Smooth muscle cell of the brain vasculature (primary cell): ENCODE measurements at places on chromosomes 1 and 21.

GRCh38 chr1:31497601-31498000 lies 78.7 kb upstream of the TINAGL1 start:
- DNase-seq: no peak

- DNase-seq: no peak
Measured at GRCh38 chr1:13699936-13700520, at the start of gene PRDM2. Gene PRDM2 (plus strand): TSS chr1:13700188. CDS start chr1:13715606, 15,418 bp downstream.

GRCh38 chr1:167631386-167631935 lies 1.4 kb downstream of the RCSD1 start:
- DNase-seq: no peak

DNA sequence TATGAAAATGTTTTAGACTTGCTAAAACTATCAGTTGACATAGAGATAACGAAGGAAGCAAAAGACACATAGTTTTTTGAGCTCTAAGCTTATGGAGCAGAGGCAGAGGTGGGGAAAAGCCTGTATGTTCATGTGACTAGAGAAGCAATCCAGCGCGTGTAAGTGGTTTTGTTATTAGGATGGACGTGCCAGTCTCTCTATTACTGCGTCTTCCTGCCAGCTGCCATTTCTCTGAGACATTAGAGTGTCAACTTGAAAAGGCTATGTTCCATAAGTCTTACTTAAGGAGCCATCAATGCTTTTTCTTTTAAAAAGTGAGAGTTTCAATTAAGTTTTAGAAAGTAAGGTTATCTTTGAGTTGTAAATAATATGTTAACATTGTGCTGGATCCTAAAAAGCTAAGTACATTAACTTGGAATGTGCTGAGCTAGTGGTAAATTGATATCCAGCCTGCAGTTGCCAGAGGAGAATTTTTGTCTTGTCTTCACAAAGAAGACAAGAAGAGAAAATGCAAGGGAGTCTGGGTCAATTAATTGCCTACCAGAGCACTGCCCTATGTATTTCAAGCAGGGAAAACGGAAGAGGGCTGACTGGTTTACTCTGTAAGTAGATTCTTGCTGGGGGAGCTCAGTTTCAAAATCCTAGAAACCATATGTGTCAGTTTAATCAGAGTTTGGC lies 161.8 kb upstream of the B3GALT2 start:
- DNase-seq: peak; percentile 12

GRCh38 chr21:45558044-45558721 lies 15.9 kb upstream of the SLC19A1 start:
- no peak for DNase-seq

DNA sequence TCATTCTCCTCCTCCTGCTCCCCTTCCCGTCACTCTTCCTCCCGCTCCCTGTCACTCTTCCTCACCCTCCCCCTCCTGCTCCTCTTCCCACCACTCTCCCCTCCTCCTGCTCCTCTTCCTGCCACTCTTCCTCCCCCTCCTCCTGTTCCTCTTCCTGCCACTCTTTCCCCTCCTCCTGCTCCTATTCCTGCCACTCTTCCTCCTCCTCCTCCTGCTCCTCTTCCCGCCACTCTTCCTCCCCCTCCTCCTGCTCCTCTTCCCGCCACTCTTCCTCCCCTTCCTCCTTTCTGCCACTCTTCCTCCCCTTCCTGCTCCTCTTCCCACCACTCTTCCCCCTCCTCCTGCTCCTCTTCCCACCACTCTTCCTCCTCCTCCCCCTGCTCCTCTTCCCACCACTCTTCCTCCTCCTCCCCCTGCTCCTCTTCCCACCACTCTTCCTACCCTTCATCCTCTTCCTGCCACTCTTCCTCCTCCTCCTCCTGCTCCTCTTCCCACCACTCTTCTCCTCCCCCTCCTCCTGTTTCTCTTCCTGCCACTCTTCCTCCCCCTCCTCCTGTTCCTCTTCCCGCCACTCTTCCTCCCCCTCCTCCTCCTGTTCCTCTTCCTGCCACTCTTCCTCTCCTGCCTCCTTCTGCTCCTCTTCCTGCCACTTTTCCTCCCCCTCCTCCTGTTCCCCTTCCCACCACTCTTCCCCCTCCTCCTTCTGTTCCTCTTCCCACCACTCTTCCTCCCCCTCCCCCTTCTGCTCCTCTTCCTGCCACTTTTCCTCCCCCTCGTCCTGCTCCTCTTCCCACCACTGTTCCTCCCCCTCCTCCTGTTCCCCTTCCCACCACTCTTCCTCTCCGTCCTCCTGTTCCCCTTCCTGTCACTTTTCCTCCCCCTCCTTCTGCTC lies 28.7 kb upstream of the ARTN start:
- no peak for DNase-seq

GRCh38 chr1:205849619-205850355 lies at the start of gene PM20D1:
Gene PM20D1 (minus strand): TSS chr1:205850132. CDS start chr1:205850072, 60 bp downstream.
- DNase-seq: no peak

DNA sequence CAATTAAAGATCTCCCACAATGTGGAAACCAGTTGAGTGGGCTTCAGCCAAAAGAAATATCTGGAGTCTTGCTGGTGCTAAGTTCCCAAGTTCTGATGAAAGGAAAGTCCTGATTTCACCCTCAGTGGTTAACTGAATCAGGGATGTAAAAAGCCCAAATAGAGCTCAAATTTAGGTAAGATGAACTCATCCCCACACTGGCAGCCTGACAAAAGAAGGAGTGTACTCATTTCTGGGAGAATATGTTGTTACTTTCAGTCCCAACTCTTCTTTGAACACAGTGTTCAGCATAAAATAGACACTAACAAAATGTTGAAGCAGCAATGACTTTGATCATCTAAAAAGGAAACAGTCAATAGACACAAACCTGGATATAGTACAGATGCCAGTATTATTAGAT lies 91.7 kb downstream of the CHRM3 start:
- DNase-seq: no peak

- no peak for DNase-seq
Measured at GRCh38 chr21:42834726-42835191, 44.6 kb downstream of the WDR4 start.

DNA sequence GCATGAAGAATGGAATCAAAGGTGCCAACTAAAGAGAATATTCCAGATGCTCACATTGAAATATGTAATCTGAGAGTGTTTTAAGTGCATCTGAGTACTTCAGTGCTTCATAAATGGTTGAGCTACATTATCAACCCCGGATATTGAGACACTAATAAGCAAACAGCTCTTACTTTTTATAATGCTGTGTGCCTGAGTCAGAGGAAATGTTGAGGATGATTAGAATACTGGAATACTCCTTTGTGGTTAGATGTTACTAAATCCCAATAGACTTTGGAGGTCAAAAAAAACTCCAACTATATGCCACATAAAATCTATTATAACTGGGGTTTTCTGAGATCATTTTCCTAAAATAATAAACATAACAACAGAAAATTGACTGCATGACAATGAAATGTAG lies 12.5 kb upstream of the KCNA3 start:
- no peak for DNase-seq

DNA sequence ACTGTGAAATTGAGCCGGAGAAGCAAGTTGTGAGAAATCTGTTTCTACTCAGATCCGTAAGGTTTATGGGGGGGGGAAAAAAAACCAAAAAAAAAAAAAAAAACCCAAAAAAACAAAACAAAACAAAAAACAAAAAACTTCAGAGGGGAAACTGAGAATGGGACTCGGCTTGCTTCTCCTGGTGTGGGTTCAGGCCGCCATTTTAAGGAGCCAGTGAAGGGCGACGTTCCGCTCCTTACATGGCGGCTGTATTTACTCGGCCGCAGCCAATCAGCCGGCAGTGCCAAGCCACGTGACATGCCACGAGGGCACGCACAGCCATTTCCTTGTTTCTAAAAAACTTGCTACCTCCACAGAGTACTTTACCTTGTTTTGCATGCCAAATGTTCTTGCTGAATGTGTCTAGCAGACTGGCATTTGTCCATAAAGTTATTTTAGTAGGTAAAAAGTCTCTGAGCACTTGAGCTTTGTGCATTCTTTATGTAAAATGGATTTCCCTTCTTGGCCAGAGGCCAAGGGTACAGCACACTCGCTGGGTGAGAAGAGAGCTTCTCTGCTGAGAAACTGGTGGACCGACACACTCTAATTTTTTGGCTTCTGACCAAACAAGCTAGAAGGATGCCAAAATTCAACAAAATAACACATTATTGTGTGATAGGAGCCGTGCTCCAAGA lies 101.8 kb downstream of the NFIA start:
- DNase-seq: peak; percentile 88

DNA sequence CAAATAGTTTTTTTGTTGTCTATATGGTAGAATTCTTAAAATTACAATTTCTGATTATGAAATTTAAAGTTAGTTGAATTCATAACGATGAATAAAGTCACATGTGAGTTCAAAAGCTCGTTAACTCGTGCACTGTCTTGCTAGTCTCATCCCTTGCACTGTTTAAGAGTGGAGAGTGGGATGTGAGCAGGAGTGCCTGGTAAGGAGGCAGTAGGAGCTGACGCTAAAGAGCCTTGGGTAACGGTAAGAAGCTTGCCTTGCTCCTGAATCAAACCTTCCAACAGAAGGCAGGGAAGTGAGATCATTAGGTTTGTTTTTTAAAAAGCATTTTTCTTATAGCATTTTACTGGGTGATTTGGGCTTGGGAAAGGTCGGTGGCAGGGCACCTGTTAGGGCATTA lies 2.3 kb upstream of the FASLG start:
- DNase-seq: no peak

DNA sequence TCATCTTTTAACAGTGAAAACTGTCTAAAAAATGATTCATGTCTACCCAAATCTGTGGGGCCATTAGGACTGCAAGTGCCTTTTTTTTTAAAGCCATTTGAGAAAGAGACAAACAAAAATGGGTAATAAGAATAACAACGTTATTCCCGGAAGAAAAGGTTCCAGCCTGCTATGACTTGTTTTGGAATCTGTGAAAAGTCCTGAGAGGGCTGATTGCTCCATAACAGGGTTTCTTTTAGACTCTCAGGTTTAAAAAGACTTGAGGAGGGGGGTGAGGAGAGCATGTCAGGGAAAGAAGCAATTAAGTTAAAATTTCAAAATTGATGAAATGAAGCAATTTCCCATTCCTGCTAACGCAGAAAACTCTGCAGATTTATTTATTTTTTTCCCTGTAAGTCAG lies 56.4 kb downstream of the CACHD1 start:
- no peak for DNase-seq

- no peak for DNase-seq
Measured at GRCh38 chr1:180724055-180724454, 92.2 kb downstream of the XPR1 start.

GRCh38 chr1:54121482-54122134 lies 31.2 kb downstream of the CDCP2 start:
- DNase-seq: peak; percentile 35

GRCh38 chr1:204909109-204909508 lies 38.4 kb downstream of the NFASC start:
- DNase-seq: no peak

- no peak for DNase-seq
Measured at GRCh38 chr1:184620469-184620868, 134.2 kb downstream of the EDEM3 start.

DNA sequence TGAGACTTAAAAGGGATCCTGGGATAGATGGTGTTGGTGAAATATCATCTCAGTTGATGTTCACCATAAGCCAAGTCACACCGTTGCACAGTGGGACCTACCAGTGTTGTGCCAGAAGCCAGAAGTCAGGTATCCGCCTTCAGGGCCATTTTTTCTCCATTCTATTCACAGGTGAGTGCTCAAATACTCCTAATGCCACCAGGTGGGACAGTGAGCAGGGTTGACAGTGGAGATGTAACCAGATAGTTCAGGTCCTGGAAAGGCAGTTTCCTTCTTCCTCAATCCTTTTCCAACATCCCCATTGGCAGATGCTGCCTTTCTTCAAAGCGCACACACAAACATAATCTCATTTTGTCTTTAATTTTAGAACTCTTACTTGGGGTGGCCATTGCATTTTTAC lies 11.6 kb downstream of the CD160 start:
- DNase-seq: no peak

DNA sequence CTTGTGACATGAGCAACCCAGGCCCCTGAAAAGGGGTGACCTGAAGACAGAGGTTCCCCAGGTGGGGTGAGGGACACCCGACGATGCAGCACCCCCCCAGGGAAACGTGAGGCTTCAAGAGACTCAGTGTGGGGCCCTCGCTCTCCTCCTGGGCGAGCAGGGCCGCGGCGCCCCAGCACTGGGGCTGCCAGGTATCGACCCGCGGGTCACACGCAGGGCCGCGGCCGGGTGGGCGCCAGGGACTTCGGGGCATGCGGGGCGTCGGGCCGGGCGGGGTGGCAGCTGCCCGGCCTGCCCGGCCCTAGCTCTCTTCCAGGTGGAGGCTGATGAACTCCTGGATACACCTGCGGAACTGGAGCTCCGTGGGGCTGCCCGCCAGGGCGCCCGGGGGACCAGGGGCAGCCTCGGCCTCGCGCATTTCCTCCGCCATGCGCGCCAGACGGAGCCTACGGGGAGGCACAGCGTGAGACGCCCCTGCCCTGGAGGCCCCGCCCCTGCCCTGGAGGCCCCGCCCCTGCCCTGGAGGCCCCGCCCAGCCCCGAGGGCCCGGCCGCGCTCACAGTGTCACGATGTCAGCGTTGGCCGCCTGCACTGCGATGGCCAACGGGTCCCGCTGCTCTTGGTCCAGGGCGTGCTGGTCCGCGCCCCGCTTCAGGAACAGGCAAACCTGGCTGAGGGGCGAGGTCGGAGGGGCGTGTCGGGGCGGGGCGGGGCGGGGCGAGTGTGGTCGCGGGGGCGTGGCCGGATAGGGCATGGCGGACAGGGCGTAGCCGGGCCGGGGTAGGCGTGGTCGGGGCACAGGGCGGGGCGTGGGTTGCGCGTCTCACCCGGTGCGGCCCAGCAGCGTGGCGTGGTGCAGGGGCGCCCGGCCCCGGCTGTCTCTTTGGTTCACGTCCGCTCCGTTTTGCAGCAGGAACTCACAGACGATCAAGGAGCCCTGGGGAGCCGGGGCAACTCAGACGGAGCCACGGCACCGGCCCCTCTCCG lies 13.3 kb downstream of the SCNN1D start:
- no peak for DNase-seq

DNA sequence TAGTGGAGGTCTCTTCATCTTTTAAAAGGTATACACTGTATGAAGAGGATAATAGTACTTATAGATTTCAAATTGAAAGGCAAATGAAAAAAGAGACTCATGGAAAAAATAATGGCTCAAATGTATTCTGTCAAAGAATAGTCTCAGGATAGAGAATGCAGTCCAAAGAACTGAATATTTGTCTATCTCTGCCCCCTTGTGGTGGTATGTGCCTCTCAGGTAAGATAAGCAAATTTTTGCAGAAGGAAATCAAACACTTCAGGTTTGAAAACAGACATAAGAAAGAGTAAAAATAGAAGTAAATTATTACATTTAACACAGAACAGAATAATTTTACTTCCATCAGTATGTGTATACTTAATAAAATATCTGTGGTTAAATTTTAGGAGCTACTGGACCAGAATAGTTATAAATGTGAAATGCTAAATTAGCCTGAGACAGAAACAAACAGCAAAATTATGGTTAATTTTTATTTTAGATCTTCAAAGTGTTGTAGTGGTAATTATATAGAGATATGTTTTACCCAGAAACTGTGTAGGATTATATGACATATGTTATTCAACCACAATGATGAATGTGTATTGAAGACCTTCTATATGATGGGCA lies 164.4 kb upstream of the PALMD start:
- DNase-seq: peak; percentile 26

- no peak for DNase-seq
Measured at GRCh38 chr21:44998086-44998620, 58.3 kb downstream of the SLX9 start.

GRCh38 chr1:37009521-37009920 lies 24.8 kb downstream of the GRIK3 start:
- DNase-seq: no peak

- no peak for DNase-seq
Measured at GRCh38 chr1:49297783-49298182, 521.1 kb upstream of the BEND5 start.
